ENCODE measurements at places on chromosomes 16 and 17. TPM values are rescaled to one million over a fixed set of nuclear protein-coding genes. Genes with fewer than 3 reads are reported as not detected.

ACLY gene
- total RNA-seq: 85.3 TPM

PRAC1 gene
- total RNA-seq: not detected

GPR179 gene
- 0.10 TPM for total RNA-seq

CSH2 gene
- total RNA-seq: not detected

CLEC18B gene
- 1.6 TPM for total RNA-seq

SPATA32 gene
- 0.52 TPM for total RNA-seq

SMTNL2 gene
- total RNA-seq: not detected

CFAP52 gene
- not detected for total RNA-seq
